Mucosa of gallbladder (tissue), 1 donor: ENCODE measurements at places on chromosomes 6 and 20. TPM values are rescaled to one million over a fixed set of nuclear protein-coding genes. Genes with fewer than 3 reads are reported as not detected.
A peak's percentile ranks its signal among the peaks of the same experiment; 100 is the strongest.

GRCh38 chr6:138203315-138203714 is 15.0 kb downstream of the PBOV1 start:
- DNase-seq = no peak

DNA sequence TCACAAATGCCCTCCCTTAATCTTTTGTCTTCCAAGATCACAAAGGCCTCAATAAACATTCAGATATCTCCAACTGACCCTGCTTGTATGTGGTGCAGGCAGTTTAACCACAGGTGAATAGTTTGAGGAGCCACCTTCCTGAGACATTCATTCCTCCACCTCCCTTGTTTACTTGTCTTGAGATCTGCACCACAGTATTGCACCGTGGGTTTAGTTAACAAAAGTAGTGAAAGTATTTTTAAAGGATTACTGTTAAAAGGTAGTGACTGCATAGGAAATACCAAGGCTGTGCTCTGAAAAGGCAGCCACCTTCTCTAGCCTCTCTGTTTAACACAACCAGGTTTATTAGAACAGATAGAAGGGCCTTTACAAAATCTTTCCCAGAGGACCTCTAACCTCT is 46.5 kb downstream of the SESN1 start:
- no peak for DNase-seq

- no peak for DNase-seq
These were observed 140.5 kb downstream of the BTBD3 start for GRCh38 chr20:12058216-12058615.

DNA sequence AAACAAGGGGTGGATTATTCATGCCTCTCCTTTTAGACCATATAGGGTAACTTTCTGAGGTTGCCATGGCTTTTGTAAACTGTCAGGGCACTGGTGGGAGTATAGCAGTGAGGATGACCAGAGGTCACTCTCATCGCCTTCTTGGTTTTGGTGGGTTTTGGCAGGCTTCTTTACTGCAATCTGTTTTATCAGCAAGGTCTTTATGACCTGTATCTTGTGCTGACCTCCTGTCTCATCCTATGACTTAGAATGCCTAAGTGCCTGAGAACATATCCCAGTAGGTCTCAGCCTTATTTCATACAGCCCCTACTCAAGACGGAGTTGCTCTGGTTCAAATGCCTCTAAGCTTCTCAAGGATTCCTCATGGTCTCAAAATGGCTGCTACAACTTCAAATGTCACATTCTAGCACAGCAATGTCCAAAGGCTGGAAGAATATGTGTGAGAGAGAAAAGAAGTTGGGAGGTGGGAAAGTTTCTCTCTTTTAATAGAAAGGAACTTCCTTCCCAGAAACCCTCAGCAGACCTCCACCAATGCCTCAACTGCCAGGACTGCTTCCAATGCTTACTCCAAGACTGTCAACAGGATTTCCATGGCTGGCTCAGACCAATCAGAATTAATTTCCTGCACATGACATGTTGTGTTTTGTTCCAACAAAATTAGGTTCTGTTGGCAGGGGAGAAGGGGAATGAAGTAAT is 46.6 kb upstream of the SLC9A8 start:
- DNase-seq = no peak

- DNase-seq = no peak
These were observed 61.1 kb upstream of the TGM3 start for GRCh38 chr20:2234598-2235191.

The COMMD7 gene
- total RNA-seq = 43.8 TPM

DNA sequence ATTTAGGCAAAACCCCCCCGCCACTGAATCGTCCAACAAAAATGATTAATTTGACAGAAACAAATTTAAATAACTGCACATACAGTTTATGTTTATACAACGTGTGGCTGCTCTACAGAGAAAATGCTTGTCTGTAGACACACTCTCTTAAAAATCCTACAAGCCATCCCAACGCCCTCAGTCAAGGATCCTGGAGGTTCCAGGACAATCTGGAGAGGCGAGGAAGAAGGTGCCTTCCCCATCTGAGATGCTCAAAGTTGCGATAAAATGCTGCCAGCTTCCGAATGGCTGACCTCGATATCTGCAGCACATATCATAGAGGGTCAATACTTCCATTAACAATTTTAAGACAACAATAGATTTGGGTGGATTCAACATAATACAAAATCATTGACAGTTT is 25.3 kb downstream of the ZNF217 start:
- DNase-seq = no peak

The VSTM2L gene
- total RNA-seq = 95.0 TPM

DNA sequence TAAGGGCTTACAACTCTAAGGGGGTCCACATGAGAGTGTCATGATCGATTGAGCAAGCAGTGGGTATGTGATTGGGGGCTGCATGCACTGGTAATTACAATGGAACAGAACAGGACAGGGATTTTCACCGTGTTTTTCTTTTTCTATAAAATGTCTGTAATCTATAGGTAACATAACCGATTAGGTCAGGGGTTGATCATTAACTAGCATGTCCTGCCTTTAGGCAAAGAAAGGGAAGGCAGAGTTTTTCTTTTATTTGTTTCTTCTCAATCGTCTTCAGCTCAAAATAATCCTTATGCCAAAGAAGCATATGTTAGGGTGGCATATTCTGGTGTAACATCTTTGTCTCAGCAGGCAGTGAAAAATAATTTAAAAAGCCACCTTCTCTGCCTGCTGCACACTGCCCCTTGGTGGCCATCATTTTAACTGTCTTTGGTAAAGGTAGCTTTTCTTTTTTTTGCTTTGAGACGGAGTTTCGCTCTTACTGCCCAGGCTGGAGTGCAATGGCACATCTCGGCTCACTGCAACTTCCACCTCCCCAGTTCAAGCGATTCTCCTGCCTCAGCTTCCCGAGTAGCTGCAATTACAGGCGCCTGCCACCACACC is 9.7 kb upstream of the CEP43 start:
- DNase-seq = peak; percentile 25

The TSBP1 gene
- total RNA-seq = not detected

DNA sequence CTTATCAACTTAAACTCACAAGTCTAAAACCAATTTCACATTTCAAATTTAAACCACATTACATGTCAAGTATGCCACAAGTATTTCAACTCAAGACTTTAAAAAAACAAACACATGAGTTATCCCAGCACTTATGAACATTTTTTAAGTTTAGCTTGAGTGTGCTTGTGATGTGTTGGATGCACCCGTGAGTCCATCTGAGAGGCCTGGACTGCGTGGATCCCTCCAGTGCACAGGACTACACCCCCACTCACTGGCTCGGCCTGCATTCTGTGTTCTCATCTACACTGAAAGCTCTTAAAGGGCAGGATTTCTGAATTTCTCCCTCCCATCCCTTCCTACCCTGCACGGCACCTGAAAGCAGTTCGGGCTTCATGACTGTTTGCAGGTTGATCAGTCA is 128.8 kb upstream of the CD93 start:
- DNase-seq = no peak

The ABHD16B gene
- total RNA-seq = not detected

The CST7 gene
- 4.3 TPM for total RNA-seq

- DNase-seq = no peak
These were observed 98.6 kb downstream of the HFE start for GRCh38 chr6:26185802-26186201.

The LRRN4 gene
- 0.43 TPM for total RNA-seq

The RCAN2 gene
- 61.7 TPM for total RNA-seq

The PKIB gene
- total RNA-seq = 5.5 TPM

The GJA10 gene
- not detected for total RNA-seq

DNA sequence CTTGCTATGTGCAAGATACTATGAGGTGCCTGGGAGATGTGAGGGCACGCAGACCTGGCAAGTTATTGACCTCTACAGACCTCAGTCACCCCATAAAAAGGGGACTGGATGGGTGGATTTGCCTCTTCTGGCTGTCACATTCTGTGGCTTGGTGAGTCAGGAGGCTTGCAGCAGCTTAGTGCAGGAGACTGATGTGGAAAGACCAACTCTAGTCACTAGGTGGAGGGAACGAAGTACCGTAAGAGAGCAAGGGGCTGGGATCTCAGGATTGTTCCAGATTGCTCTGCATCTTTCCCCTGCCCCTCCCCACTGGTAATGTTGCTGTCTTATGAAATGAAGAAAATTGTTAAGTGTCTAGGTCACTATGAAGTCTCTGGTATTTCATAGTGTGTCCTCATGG is 3.3 kb downstream of the MAPRE1 start:
- DNase-seq = no peak

GRCh38 chr6:24768361-24768760 is 6.4 kb upstream of the GMNN start:
- no peak for DNase-seq

DNA sequence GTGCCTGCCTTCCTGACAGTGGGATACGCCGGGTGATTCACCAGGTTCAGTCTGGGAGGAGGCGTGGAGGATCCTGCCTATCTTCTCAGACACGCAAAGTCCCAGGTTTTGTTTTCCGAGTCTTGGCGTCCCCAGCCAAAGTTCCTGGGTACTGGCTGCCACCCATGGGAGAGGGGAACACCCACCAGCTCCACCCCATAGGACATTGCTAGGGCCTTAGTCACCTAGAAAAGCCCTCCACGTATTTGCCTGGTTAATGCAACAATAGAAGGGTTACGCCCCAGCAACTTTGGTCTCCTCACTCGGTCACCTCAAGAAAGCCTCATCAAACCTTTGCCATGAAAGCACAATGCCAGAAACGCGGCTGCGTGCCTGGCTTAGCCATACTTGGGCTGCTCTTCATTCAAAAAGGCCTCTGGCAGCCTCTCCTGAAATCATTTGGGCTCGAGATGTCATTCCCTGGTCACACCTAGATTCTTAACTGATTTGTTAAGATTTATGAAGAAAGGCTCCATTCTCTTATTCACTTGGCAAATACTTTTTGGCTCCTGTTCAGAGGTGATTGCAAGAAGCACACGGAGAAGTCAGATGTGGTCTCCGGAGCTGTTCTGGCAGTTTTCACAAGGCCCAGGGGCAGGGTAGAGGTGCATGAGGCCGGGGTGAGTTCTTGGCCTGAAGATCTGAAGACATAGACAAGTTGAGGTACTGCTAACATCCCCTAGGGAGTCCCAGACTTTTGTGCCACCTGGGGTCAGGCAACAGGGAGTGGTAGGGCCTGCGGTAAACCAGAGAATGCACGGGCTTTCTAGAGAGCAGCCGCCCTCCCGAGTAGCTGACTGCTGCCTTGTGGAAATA is 35.5 kb upstream of the ZNF133 start:
- DNase-seq = peak; percentile 29

- DNase-seq = no peak
These were observed 165.8 kb downstream of the KIF16B start for GRCh38 chr20:16407251-16408067.

The FKBP5 gene
- 174 TPM for total RNA-seq

- DNase-seq = no peak
These were observed 41.7 kb upstream of the KLHL31 start for GRCh38 chr6:53707108-53707897.

DNA sequence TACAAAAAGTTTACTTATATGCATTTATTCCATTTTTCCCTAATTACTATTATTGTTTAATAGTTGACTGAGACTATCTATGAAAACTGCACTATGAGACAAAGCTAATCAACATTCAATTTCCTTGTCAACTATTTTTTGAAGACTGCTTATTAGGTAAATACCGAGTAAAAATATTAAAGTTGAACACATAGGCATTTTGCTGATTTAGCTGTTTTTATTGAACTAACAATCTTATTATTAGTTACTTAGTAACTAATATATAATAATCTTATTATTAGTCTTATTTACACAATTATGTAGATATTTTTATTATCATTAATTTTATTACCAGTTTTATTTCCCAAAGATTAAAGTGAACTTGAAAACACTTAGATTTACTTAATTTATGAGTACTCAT is 728.8 kb downstream of the TENT5A start:
- no peak for DNase-seq

- DNase-seq = no peak
These were observed 46.9 kb downstream of the DACT2 start for GRCh38 chr6:168272415-168273325.

DNA sequence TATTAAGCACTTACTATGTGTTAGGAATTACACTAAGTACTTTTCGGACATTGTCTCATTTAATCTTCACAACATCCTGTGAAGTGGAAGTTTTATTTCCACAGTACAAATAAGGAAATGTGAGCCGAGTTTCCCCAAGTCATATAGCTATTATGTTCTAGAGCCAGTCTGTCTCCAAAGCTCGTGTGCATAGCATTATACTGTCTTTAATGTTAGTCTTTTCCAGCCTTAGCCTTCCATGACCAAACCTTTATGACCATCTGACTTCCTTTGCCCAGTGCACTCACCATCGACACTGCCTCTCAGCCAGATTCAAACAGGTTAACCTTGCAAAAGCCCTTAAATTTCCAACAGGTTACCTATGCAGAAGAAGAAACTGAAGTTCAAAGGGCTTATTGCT is 55.7 kb downstream of the PKIB start:
- DNase-seq = no peak

The PTPRA gene
- 57.5 TPM for total RNA-seq

DNA sequence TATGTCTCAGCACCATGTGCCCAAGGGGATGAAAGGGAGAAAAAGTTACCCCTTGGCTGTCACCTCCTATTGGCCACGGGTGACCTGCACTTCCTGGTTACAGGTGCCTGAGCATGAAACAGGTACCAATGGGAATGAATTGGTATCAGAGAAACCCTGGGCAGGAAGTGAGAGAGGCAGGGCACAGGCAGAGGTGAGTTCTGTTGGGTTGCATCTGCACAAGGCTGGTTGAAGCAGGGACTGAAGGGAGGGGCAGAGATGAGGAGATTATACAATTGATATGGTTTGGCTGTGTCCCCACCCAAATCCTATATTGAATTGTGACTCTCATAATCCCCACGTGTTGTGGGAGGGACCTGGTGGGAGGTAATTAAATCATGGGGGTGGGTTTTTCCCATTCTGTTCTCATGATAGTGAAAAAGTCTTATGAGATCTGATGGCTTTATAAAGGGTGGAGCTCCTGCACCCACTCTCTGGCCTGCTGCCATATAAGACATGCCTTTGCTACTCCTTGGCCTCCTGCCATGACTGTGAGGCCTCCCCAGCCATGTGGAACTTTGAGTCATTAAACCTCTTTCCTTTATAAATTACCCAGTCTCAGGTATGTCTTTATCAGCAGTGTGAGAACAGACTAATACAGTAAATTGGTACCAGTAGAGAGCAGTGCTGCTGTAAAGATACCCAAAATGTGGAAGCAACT is 291.8 kb downstream of the LRFN2 start:
- no peak for DNase-seq

The TCF15 gene
- total RNA-seq = 0.37 TPM

DNA sequence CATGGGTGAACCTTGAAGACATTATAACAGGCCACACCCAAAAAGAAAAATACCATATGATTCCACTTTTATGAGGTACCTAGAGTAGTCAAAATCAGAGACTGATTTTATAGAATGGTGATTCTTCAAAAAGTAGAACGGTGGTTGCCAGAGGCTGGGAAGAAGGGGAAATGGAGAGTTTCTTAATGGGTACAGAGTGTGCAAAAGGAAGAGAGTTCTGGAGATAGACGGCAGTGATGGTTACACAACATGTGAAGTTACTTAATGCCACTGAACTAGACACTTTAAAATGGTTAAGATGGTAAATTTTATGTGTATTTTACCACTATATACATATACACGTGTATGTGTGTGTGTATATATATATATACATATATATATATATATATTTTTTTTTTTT is 80.8 kb downstream of the PRND start:
- DNase-seq = no peak

GRCh38 chr6:27130668-27131428 is 116.7 kb upstream of the PRSS16 start:
- DNase-seq = no peak

GRCh38 chr6:26317503-26317902 is 47.5 kb upstream of the BTN3A2 start:
- DNase-seq = no peak

GRCh38 chr20:61980647-61981583 is 84.8 kb downstream of the TAF4 start:
- DNase-seq = peak; percentile 22

GRCh38 chr20:44700306-44700705 is 14.9 kb upstream of the CCN5 start:
- no peak for DNase-seq
